ENCODE measurements at places on chromosomes 1 and 21. TPM values are rescaled to one million over a fixed set of nuclear protein-coding genes. Genes with fewer than 3 reads are reported as not detected.

The SERTAD4 gene
- total RNA-seq, result not detected

The ERICH3 gene
- not detected for total RNA-seq

The TNFRSF9 gene
- total RNA-seq, result 0.86 TPM

The PCP4 gene
- not detected for total RNA-seq

The RHCE gene
- total RNA-seq, result 0.40 TPM

The PIK3CD gene
- total RNA-seq, result 280 TPM

The ANGPTL3 gene
- total RNA-seq, result not detected

The HSPB7 gene
- not detected for total RNA-seq

The MIA3 gene
- total RNA-seq, result 112 TPM

The LPAR3 gene
- total RNA-seq, result 0.29 TPM

The OPRD1 gene
- total RNA-seq, result not detected

The TNFSF18 gene
- total RNA-seq, result not detected

The RAB3B gene
- total RNA-seq, result not detected

The PARS2 gene
- total RNA-seq, result 1.2 TPM

The BECN2 gene
- total RNA-seq, result not detected

The RYR2 gene
- total RNA-seq, result not detected

The AMY1A gene
- not detected for total RNA-seq

The MAN1C1 gene
- 69.9 TPM for total RNA-seq

The KRTAP19-1 gene
- not detected for total RNA-seq
